Activated CD8-positive, alpha-beta memory T cell treated with anti-CD3 and anti-CD28 coated beads for 36 hours (primary cell): ENCODE measurements at places on chromosomes 2 and 18. TPM values are rescaled to one million over a fixed set of nuclear protein-coding genes. Genes with fewer than 3 reads are reported as not detected.

SP5 gene
- total RNA-seq, result not detected

TMEM198 gene
- total RNA-seq, result 5.9 TPM

ST8SIA3 gene
- not detected for total RNA-seq

SERPINB11 gene
- total RNA-seq, result not detected

KIF3C gene
- 6.6 TPM for total RNA-seq

SRBD1 gene
- total RNA-seq, result 19.9 TPM

UGT1A8 gene
- total RNA-seq, result not detected

MARCHF4 gene
- not detected for total RNA-seq

FAM237A gene
- total RNA-seq, result not detected

BZW1 gene
- 509 TPM for total RNA-seq

CHRNG gene
- not detected for total RNA-seq

TDRD15 gene
- not detected for total RNA-seq

ZBTB14 gene
- total RNA-seq, result 20.2 TPM

QPCT gene
- total RNA-seq, result 6.6 TPM

CFAP65 gene
- not detected for total RNA-seq

OSBPL6 gene
- 2.0 TPM for total RNA-seq

VAMP5 gene
- 24.4 TPM for total RNA-seq
